Fibroblast of skin of right quadriceps (primary cell): ENCODE measurements at places on chromosomes 12 and 14.

DNA sequence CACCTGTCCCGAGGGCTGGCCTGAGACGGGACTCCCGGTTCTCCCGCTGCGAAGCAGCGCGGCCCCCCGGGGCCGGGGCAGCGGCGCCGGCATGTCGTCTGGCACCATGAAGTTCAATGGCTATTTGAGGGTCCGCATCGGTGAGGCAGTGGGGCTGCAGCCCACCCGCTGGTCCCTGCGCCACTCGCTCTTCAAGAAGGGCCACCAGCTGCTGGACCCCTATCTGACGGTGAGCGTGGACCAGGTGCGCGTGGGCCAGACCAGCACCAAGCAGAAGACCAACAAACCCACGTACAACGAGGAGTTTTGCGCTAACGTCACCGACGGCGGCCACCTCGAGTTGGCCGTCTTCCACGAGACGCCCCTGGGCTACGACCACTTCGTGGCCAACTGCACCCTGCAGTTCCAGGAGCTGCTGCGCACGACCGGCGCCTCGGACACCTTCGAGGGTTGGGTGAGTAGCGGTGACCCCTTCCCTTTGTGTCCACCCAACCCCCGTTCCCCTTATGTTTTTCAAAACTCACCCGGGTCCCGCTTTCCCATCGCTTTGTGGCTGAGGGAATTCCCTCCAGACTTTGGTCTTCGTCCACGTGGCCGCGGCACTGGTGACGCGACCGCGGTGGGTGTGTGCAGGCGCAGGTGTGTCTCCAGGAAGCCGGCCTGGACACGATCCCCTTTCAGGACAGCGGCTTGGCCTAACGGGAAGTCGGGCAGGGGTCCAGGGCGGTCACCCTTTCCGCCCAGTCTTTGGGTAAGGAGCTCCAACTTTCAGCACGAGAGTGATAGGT is 826 bp downstream of the PRKCH start:
- DNase-seq = no peak

- DNase-seq = no peak
Measured at GRCh38 chr14:33996462-33996861, 45.6 kb upstream of the EGLN3 start.

- no peak for DNase-seq
Measured at GRCh38 chr14:31414190-31414833, 6.0 kb downstream of the HEATR5A start.

DNA sequence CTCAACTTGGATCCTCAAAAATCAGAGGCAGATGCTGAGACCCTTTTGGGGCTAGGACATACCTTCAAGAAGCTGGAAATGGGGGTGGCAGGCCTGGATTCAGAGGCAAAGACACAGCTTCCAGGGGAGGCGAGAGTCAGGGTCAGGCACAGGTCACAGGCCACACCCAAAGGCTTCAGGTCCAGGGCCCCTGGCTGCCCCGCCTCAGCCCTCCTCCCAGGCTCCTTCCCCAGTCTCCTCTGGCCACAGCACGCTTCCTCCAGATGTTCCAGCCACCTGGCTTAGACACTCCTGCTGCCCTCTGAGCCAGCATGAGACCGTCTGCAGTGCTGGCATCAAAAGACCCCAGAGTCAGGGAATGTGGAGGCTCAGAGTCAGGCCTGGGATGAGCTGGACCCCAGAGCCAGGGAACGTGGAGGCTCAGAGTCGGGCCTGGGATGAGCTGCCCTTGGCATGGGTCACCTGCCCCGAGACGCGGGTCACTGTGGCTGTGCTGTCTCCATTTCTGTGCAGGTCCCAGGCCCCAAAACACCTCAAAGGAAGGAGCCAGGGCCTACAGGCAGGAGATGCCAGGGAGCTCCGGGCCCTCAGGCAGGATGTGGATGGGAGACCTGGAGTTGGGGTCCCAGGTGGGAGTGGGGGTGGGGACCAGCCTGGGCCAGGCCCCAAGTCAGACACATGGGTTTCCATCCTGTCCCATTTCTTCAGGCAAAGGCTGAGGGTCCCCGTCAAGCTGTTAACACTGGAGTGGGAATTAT is 58.9 kb downstream of the DIO3 start:
- no peak for DNase-seq

DNA sequence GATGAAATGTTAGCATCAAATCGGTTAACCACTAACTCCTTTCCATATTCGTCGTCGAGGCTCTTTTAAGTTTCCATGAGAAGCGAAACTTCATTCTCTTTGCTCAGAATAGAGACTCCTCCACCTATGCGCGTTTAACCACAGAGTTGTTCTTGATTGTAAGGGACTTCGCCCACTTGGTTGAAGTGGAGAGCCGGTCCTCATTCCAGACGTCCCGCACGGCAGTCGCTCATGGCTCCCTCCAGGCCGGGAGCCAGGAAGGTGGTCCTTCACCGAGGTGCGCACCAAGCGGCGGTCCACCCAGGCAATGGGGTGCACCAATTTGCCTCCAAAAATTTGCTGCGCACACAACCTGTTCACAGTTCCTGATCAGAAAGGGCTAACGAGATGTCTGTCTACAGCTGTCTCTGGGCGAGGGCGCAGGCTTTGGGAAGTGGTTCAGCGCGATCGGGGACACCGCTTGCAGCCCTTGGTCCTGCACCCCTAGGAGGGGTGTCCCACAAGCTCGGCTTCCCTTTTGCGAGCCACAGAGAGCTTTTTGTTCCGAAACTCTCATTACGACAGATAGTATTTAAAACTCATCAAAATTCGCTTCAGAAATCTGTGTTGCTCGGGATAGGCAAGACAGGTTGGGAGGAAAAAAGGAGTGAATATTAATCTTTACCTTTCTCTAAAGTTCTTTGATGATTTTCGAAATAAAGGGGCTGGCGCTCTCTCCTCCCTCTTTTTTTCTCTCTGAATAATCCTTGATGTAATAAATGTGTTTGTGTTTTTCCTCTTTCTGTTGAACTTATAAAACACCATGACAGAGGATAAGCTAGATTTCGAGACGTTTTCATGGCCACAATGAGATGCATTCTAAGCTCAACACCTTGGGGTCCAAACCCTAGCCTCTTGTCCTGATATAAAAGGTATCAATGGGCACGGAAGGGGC is 6.4 kb upstream of the ALX1 start:
- DNase-seq = no peak

GRCh38 chr12:97560786-97561618 is 98.4 kb downstream of the RMST start:
- DNase-seq = no peak

DNA sequence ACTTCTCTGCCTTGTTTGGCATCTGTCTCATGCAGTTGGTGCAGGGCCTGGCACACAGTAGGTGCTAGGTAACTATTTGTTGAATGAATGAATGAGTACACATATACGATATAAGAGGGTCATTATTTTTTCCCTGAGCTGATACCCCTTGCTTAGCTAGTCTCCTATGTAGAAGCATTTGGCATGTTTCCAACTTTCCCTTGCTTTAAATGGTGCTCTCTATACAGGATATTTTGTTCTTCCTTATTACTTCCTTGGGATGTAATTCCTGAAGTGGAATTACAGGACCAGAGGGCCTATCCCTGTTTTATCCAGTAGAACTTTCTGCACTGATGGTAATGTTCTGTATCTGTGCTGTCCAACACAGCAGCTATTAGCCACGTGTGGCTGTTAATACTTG is 250.1 kb upstream of the PWP1 start:
- no peak for DNase-seq

GRCh38 chr14:59254911-59255545 is 66.6 kb downstream of the DAAM1 start:
- peak; percentile 76 for DNase-seq

DNA sequence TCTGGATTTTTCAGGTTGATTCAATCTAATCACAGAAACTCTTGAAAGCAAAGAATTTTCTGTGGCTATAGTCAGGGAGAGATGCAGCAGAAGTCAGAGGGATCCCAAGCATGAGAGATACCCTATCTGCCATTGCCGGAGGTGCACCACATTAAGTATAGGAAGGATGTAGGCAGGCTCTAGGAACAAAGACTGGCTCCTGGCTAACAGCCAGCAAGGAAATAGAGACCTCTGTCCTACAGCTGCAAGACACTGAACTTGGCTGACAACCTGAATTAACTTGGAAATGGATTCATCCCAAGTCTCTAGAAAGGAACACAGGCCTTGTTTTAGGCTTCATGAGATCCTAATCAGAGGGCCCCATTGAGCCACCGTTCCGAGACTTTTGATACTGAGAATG is 364.9 kb upstream of the FLRT2 start:
- no peak for DNase-seq

GRCh38 chr14:69370061-69370460 is 28.0 kb downstream of the ERH start:
- DNase-seq = no peak

DNA sequence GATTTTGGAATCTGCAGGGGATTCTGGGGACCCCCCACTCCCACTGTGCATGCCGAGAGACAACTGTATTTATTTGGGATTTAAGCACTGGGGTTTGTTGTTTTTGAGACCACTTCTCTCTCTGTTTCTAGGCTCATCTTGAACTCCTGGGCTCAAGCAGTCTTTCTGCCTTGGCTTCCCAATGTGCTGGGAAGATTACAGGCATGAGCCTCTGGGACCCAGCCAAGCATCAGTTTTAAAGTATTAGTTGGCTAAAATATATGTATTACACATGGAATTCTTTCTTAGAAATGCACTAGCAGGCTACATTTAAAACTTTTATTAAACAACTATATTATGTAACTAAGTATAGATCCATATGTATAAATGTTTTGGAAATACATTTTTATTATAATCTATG is 78.3 kb downstream of the AEBP2 start:
- DNase-seq = no peak

DNA sequence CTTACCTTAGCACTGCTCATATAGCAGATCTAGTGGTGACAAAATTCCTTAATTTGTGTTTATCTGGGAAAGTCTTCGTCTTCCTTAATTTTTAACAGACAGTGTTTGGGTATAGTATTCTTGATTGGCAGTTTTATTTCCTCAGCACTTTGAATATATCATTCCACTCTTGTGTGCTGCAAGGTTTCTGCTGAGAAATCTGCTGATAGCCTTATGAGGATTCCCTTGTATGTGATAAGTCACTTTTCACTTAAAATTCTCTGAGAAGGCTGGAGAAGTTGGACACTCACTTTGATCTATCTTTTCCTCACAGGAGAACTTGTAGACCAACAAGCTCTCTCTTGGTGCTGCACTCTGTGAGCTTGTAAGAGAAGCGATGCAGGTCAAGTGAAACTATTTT is 306.1 kb upstream of the RTL1 start:
- no peak for DNase-seq

- no peak for DNase-seq
Measured at GRCh38 chr12:69583203-69583602, 2.1 kb upstream of the CCT2 start.

- peak; percentile 21 for DNase-seq
Measured at GRCh38 chr12:645563-646071, 17.6 kb downstream of the NINJ2 start.

DNA sequence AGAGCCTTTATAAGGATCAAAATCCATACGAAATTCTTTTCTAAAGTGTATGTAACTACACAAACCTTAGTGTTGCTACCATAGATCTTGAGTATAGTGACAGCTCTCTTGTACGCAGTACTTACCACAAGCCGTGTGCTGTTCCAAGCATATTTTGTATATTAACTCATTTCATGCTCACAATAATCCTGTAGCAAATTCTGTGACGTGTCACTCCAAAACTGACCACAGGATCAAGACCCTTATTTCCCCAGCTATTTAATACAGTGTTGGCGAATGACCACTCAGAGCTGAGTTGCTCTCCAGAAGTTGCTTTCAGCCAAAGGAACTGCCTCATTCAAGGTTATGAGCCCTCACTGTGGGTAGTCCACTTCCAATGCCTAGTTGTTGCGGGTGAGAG is 169.8 kb downstream of the BTG1 start:
- no peak for DNase-seq

DNA sequence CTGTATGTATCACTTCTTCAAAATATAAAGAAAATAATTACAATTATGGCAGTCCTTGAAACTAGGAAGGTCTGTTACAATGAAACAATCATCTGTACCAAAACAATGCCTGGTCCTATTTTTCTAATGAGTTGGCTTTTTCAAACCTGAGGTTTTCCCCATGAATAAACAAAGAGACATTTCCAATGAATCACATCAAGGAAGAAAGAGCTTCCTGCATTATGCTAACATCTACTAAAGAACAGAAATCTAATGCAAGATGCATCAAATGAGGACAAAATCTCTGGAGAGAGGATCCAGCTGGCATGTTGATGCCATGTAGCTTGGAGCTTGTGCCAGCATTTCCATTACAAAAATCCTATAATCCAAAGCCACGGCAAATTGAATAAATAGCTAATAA is 29.3 kb downstream of the NIN start:
- peak; percentile 53 for DNase-seq

DNA sequence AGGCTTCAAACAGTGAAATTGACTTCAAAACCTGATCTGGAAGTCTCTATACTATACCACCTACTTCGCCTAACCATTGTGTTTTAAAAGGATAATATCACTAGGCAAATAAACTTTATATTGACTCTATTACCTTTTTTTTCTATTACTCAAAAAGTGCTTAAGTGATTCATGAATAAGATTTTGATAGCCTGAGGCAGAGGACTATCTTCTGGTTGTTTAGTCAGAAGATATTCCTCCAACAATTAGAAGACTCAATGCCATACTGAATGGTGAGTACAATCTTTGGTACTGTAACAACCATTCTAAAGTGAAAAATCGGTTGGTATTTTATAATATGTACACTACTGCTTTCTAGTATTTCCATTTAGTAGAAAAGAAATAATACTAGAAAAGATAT is 22.8 kb downstream of the SLC6A15 start:
- DNase-seq = no peak

DNA sequence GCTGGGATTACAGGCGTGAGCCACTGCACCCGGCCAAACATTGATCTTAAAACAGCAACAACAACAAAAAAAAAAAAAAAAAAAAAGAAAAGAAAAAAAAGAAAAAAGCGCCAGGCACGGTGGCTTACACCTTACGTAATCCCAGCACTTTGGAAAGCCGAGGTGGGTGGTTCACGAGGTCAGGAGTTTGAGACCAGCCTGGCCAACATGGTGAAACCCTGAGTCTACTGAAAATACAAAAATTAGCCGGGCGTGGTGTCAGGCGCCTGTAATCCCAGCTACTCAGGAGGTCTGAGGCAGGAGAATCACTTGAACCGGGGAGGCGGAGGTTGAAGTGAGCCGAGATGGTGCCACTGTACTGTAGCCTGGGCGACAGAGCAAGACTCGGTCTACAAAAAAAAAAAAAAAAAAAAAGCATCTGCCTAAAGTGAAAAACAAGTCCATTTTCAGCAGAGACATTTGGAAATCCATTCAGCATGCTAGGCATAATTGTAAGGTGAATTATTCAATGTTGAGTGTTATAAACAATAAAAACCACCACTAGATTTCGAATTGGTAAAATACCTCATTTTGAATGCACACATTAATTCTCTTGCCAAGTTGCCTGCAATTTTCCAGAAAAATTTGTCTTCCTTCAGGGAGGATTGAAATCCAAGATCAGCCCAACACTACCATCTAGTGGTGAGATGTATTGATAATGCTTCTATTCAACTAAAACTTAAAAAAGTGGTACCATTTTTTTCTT is 8.0 kb upstream of the CERS5 start:
- DNase-seq = peak; percentile 78

- DNase-seq = peak; percentile 40
Measured at GRCh38 chr14:103518422-103519042, 4.1 kb downstream of the CKB start.

GRCh38 chr14:79009286-79009685 is 839.1 kb downstream of the NRXN3 start:
- DNase-seq = no peak

GRCh38 chr12:2341051-2341751 is 288.4 kb downstream of the CACNA1C start:
- no peak for DNase-seq

GRCh38 chr14:61300754-61301153 is 19.6 kb upstream of the TMEM30B start:
- DNase-seq = no peak
